ENCODE measurements at places on chromosomes 11 and 22. TPM values are rescaled to one million over a fixed set of nuclear protein-coding genes. Genes with fewer than 3 reads are reported as not detected.

KCTD17 gene
- 27.9 TPM for total RNA-seq

DNA sequence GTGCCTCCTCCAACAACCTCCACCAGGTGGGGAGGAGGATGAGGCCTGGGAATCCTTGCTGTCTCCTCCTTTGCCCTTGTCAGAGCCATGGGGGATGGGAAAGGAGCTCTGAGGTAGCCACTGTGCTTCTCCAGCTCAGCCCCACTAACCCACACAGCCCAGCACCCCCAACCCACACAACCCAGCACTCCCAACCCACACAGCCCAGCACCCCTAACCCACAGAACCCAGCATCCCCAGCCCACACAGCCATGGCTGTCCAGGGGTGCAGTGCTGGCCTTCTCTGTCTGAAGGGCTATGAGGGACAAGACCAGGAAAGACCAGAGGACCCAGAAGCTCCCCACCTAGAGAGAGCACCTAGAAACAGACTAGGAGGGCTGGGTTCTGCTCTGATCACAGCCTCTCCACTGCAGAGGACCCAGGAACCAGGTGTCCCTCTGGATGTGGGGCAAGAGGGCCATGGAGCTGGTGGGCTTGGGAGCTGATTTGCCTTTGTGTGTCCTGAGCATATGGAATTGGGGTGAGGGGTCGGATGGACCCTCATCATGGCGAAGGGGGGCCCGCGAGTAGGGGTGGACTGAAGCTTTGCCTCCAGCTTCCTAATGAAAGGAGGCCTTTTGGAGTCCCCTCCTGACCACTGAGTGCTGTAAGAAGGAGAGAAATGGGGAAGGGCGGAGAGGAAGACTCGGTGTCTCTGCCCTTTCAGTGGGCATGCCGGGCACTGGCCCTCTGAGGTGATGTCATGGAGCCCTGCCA lies 117.6 kb upstream of the THY1 start:
- no peak for DNase-seq

- DNase-seq, result no peak
Measured at GRCh38 chr22:27238935-27239510, 562.5 kb downstream of the MN1 start.

OR10A2 gene
- total RNA-seq, result not detected

GRCh38 chr11:124863137-124863825 lies 2.0 kb upstream of the ROBO3 start:
- no peak for DNase-seq

- peak; percentile 90 for DNase-seq
Measured at GRCh38 chr11:87352759-87353707, 315.3 kb downstream of the TMEM135 start.

DNA sequence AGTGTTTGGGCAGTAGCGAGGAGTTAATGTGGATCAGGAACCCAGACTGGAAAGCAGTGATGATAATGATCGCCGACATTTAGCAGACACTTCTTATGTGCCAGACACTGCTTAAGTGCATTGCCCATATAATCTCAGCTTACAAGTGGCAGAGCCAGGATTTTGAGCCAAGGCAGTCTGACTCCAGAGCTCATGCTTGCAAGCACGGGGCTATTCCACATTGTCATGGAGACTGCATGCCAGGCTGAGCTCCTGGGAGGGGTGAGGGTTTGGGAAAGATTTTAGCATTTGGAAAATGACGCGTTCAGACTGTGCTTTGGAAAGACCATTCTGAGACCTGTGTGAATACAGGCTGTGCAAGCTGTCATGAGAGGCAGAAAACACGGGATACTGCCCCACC lies 302.7 kb downstream of the DDX10 start:
- DNase-seq, result no peak

DNA sequence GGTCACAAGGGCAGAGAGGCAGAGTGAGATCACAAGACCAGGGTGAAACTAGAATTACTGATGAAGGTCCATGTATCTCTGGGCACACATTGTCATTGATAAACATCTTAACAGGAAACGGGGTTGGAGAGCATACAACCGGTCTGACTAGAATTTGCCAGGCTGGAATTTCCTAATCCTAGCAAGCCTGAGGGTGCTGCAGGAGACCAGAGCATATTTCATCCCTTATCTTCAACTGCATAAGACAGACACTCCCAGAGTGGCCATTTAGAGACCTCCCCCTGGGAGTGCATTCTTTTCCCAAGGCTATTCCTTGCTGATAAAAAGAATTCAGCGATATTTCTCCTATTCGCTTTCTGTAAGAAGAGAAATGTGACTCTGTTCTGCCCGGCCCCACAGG lies 84.6 kb upstream of the IZUMO1R start:
- DNase-seq, result no peak

DNA sequence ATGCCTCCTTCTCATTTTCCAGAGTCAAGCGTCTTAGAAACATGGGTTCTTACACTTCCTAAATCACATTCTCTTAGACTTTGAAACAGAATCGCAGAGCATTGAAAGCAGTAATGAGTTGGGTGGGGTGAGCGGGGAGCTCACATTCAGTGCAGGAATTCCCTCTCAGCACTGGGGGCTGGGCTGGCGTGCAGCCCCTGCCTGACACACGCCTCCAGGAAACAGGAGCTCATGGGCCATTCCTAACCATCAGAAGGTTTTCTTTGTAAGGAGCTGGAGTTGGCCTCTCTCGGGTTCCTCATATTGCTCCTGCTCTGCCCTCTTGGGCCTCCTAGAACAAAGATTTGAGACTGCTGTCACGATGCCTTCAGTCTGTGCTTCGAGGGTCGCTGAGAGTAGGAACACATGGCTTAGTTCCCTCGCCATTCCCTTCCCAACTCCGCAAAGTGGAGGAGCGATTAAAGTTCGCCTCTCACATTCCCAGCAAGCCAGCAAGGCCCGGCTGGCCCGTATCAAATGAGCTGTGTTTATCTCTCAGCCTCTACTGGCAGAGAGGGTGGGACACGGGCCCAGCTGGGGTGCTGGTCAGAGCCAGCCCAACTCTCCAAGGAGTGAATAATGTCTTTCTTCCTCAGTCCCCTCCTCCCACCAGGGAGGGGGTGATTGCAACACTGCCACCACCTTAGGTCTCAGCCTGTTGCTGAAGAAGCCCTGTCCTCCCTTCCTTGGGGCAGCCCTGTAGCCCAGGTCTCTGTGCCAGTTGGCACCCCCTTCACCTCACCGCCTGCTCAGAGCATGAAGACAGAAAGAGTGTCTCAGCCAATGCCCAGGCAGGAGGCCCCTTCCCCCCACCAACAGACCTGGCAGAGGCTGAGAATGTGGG lies 10.4 kb downstream of the CHRDL2 start:
- no peak for DNase-seq

TSGA10IP gene
- total RNA-seq, result not detected

DNA sequence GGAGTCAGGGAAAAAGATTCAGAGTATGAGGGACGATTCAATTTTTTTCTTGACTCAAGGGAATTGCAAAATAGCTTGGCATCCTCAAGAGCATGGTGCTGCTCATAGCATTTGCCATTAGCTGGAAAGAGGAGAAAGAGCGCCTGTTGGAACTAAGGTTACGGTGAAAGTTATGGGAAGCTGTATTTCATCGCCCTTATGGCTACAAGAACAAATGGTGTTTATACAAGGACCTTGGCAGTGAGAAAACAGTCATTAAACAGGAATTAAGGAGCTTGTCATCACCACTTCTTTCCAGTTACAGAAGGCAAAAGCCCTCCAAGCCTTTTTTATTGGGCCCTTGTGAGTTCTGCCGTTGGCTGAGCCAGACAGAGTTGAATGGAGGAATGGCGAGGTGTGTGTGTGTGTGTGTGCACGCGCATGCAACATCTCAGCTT lies 74.2 kb downstream of the ALX4 start:
- DNase-seq, result no peak

GRCh38 chr11:3707176-3707575 lies 36.0 kb upstream of the CHRNA10 start:
- no peak for DNase-seq

- no peak for DNase-seq
Measured at GRCh38 chr22:29302402-29302680, 4.1 kb upstream of the GAS2L1 start.

Measured in activated T-cell treated with anti-CD3 and anti-CD28 coated beads, Interleukin-2, amount 50 U/mL, for 72 hours (primary cell).